ENCODE measurements at places on chromosomes 1 and 21.

DNA sequence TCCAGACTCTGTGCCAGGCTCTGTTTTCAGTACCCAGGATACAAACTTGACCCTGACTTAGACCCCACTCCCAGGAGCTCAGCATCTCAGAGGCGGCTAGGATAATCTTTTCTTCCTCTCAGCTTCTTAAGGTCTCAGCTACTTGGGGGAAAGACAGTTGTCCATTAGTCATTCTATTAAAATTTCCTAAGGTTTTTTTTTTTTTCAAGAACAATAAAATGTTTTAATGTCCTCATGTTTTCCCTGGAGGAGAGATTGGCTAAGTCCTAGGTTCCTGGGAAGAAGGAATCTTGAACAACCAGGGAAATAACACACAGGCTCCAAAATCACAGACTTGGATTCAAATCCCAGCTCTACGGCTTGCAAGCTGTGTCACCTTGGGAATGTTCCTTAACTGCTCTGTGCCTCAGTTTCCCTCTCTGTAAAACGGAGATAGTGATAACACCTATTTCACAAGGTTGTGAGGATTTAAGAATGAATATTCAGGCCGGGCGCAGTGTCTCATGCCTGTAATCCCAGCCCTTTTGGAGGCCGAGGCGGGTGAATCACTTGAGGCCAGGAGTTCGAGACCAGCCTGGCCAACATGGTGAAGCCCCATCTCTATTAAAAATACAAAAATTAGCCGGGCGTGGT, 33.0 kb downstream of the CDK18 start:
- no peak for DNase-seq

GRCh38 chr1:174219606-174220370, 60.5 kb downstream of the RABGAP1L start:
- no peak for DNase-seq

DNA sequence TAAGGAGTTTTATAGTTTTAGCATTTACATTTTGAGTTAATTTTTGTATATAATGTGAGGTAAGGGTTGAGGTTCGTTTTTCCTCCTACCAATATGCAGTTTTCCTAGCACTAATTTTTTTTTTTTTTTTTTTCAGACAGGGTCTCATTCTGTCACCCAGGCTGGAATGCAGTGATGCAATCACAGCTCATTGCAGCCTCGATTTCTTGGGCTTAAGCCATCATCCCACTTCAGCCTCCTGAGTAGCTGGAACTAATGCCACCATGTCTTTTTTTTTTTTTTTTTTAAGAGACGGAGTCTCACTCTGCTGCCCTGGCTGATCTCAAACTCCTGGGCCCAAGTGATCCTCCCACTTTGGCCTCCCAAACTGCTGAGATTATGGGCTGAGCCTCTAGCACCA, 2.5 kb upstream of the UBASH3A start:
- DNase-seq = no peak

DNA sequence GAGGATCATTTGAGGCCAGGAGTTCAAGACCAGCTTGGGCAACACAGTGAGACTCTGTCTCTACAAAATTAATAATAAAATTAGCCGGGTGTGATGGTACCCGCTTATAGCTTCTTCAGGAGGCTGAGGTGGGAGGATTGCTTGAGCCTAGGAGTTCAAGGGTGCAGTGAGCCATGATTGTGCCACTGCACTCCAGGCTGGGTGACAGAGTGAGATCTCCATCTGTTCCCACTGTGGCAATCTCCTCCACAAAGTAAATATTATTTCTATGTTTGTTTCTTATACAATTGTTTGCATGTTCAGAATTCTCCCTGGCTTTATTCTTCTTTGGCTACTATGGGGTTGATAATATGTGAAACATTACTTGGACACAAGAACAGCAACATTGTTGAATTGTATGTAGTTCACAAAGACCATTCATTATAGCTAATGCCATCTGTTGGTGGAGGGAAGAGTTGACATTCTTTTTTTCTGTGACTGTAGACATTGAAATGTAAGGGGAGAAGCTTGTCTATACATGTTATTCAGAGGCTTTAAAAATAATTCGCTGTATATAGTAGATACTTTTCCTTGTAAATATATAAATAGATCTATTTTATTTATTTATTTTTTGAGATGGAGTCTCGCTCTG, 47.8 kb upstream of the SRSF10 start:
- no peak for DNase-seq

DNA sequence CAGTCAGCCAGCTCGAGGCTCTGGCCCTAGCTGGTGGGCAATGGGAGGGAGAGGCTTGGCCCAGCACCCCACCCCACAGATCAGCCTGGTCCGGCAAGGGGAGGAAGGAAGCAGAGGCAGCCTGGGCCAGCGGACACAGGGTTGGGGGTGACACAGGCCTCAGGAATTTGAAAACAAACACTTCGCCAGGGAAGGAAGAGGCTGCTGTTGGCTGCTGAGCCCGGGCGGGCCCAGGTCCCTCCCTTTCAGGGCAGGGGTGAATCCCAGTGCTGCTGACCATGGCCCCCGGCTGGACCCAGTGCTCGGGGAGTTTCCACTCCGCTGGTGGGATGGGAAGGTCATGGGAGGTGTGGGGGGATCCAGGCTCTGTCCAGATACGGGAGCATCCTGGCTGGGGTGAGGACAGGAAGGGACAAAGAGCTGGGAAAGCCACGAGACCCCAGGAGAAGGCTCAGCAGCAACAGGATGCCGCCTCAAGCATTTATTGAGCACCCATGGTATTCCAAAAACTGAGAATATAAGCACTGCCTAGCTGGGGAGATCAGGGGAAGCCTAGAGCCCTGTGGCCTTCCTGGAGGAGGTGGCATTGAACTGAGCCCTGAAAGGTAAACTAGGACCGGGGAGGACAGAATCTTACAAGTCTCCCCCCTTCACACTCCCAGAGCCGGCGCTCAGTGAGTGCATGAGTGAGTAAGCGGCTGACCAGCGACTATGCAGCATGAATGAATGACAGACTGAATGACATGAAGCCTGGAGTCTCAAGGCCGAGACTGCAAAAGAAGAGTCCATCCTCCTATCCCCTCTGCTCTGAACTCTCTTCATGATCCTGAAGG, 26.2 kb upstream of the EPHA2 start:
- peak; percentile 45 for DNase-seq

- DNase-seq = no peak
These were observed 3.4 kb upstream of the ARHGAP29 start for GRCh38 chr1:94240822-94241221.

DNA sequence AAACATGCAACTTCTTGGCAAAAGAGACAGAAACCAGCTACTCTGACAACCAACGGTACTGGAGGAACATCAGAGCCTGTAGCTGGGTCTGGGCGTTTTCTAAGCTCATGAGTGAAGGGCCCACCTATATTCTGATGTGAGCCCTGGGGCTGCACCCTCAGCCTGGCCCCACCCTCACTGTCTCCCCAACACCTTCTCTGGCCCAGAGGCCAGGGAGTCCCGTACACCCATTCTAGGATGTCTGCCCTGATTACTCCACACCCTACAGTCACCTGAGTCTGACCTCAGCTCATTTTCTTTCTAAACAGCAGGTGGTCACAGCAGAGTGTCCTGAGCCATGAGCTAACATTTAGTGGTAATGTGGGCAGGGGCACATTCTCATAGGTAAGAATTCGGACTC, 439.2 kb downstream of the MATN1 start:
- DNase-seq = no peak

DNA sequence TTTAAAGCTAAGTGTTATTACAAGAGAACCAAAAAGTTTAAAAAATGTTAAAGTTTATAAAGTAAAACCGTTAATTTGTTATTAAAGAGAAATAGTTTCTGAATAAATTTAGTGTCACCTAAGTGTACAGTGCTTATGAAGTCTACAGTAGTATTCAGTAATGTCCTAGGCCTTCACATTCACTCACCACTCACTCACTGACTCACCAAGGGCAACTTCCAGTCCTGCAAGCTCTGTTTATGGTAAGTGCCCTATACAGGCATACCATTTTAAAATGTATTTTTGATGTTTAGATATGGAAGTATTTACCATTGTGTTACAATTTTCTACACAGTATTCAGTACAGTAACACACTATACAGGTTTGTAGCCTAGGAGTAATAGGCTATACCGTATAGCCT, 60.1 kb upstream of the GCLM start:
- DNase-seq = no peak

GRCh38 chr1:61482170-61482734, 242.7 kb downstream of the TM2D1 start:
- no peak for DNase-seq

DNA sequence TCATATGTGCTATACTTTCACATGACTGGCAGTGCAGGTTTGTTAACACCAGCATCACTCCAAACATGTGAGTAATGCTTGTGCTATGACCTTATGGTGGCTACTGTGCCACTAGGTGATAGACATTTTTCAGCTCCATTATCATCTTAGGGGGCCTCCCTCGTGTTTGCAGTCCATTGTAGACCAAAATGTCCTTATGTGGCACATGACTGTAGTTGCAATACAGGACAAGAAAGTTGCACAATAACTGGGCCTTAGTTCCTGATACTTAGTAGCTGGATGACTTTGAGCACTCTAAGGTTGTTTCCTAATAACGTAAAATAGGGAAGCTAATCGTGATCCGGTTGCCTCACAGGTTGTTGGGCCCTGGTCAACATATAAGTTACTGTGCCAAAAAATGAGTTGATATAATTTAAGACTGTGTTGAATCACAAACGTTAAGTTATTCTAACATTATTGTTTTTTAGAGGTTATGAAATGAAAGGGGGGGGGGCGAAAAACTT, 511 bp upstream of the SNX27 start:
- no peak for DNase-seq

- DNase-seq = no peak
These were observed 21.8 kb upstream of the SDHB start for GRCh38 chr1:17075470-17076255.

- no peak for DNase-seq
These were observed 218.8 kb downstream of the NTNG1 start for GRCh38 chr1:107359472-107360241.

- DNase-seq = peak; percentile 37
These were observed 90.8 kb upstream of the ERRFI1 start for GRCh38 chr1:8116894-8117264.

GRCh38 chr1:55337801-55338447, 122.8 kb upstream of the USP24 start:
- DNase-seq = no peak

DNA sequence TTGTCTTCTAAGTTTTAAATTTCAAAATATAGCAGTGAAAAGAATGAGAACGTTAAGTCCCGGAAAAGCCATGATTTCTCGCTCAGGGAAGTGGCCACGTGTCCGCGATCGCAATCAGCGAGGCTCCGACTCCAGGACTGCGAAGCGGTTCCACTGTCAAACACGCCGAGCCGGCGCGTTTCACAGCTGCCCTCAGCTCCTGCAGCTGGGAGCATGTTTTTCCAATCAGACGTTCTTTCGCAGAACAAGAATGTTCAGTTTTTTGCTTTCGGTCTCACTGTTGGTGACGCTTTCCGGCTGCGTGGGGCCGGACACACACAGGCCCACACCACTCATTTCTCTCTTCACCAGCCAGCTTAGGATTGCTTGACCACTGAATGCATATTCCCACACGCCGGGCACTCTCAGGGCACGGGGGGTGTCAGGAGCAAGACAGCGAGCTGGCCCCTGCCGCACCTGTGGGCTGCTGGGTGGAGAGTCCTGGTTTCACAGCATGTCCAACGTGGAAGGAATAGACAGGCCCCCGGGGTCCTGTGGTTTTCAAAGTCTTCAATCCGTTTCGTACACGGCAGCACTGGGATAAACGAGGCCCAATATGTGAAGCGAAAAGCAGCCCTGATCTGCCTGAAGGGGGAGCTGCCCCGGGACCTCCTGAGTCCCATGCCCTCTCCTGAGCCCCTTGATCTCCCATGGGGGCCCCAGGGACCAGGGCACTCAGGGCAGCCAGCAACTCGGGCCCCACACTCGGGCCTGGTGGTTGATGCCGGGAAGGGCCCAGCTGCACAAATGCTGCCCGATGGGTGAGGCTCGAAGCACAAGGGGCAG, 47.3 kb upstream of the COL18A1 start:
- DNase-seq = no peak

GRCh38 chr1:88609051-88609450, 75.0 kb upstream of the PKN2 start:
- DNase-seq = no peak

GRCh38 chr1:24281591-24281990, 37.6 kb upstream of the GRHL3 start:
- DNase-seq = no peak

- DNase-seq = no peak
These were observed 16.2 kb upstream of the PLA2G4A start for GRCh38 chr1:186812570-186812969.

GRCh38 chr1:223216531-223217205, 73.6 kb upstream of the TLR5 start:
- no peak for DNase-seq

DNA sequence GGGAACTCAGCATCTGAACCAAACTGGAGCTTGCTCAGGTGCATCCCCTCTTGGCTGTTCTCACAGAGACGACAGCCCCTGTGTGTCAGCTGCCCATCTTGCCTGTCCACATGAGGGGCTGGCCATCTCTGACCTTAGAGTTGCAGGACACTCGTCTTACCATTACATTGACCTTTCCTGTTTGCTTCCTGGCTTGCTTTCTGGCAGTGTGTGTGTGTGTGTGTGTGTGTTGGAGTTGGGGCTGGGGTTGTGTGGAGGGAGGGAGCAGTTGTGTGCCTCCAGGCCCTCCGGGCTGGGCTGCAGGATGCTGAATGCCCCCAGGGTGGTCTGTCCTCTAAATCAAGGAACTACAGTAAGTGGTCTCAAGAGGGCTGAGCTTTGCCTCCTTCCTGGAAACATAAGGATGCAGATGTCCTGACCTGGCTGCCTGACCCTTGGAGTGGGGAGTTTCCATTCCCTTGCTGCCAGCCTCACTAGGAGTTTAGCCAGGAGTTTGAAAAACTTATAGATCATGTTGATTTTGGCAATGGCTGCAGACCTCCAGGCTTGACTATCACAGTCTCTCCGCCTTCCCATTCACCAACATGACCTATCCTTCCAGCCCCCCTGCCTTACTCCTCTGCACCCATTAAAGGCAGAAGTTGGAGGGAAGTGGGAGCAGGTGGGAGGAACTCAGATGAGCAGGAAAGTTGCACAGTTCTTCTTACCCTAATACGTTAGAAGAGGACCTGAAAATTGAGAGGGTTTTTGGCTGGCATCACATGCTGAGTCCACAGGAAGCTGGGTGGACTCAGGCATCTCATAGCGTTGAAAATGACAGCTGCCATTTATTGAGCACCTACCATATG, 19.0 kb downstream of the RASSF5 start:
- DNase-seq = no peak

- DNase-seq = no peak
These were observed 16.7 kb upstream of the ACBD3 start for GRCh38 chr1:226203240-226203639.

DNA sequence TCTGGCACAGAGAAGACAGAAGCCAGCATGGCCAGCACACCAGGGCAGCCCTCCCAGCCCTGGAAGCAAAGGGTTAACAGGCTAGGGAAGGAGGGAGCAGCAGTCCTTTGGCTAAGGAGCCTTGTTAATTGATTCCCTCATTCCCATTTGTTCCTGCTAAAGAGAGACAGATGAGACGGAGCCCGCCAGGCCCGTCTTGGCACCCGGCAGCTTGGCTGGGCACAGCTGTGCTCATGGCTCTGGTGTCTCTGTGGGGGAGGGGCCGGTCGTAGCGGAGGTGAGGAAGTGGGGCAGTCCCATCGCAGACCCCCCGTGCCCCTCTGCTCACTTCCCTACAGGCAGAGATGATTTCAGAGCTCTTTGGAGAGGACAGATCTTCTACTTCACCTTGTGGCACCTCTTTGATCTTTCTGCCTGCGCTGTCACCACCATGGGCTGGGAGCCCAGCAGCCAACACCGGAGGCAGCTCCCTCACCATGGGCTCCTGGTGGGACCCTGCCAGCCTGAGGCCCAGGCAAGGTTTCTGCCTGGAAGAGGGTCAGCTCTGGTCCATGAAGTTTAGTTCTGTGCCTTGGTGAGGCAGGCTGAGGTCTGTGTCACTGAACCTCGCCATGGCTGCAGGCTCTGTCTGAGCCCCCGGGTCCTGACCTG, 38.0 kb downstream of the FOXO6 start:
- no peak for DNase-seq
